ENCODE measurements at places on chromosomes 12 and 14.

DNA sequence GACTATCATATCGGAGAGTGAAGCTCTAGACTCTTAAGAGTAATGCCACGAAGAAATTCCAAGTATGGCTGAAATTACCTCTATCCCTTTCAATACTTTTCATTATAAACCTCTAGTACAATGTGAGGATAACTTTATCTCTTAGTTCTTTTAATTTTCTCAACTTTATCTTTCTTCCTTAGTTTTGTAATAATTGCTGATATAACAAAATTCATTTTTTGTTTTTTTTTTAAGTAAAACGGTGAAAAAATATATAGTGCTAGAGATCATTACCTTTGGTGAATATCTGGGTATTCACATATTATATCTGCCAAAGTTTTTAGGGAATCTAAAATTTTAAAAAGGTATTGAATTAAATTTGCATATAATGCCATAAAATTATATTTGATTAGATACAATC lies 19.5 kb upstream of the DNAAF2 start:
- no peak for DNase-seq

DNA sequence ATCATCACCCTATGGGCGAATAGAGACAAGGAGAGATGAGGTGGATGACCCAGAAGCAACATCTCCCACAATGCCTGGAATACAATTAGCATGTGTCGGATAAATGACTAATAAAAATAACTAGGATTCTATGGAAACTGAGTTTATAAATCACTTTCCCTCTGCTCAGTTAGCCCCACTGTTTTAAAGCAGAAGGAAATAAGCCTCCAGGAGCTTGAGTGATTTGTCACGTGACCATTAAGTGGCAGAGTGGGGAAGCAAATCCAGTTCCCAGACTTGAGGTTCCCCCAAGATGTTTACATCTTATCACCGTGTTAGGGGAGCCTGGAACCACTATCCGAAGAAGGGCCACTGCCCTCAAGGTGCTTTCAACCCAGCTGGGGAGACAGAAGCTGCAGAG lies 136.5 kb upstream of the CCND2 start:
- no peak for DNase-seq

DNA sequence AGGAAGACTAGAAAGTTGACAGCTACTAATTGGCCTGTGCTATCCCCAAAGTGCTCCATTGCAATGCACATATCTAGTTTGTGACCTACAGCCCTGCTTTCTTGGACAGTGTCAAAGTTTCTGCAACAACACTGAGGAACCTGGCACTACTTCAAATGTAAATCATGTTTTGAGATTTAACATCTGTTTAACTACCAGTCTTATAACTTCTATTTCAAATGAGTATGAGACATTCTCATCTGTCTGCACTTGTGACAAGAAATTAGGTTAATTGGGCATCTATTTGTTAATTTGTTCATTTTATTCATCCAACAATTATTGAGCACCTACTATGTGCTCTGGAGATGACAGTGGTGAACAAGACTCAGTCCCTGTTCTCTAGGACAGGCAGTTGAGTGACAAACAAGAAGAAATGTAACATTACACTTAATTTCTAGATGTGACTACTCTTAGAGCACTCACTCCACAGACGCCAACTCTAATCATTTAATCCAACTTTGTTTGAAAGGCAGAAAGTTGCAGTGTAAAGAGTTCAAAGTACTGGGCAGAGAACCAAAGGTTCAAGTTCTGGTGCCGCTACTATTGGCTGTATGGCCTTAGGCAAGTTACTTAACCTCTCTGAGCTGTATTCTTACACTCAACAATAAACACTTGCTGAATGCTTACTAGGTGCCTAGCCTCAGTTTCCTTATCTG lies 74.8 kb downstream of the HECTD4 start:
- DNase-seq, result no peak

DNA sequence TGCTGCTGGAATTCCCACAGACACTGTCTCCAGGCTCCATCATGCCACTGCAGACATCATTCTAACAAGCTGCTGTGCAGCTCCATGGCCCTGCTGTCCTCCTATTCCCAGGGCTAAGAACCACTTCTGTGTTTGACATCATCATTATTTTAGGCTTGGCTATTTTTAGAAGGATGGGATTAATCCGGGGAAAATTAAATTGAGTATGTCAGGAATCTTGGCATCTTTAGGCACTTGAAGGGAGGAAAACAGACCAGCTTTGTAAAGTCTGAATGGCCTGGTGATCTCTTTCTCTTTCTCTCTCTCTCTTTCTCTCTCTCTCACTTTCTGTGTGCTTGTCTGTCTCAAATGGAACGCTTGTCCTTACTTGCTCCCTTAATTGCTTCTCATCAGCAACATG lies 568.3 kb upstream of the FLRT2 start:
- no peak for DNase-seq

DNA sequence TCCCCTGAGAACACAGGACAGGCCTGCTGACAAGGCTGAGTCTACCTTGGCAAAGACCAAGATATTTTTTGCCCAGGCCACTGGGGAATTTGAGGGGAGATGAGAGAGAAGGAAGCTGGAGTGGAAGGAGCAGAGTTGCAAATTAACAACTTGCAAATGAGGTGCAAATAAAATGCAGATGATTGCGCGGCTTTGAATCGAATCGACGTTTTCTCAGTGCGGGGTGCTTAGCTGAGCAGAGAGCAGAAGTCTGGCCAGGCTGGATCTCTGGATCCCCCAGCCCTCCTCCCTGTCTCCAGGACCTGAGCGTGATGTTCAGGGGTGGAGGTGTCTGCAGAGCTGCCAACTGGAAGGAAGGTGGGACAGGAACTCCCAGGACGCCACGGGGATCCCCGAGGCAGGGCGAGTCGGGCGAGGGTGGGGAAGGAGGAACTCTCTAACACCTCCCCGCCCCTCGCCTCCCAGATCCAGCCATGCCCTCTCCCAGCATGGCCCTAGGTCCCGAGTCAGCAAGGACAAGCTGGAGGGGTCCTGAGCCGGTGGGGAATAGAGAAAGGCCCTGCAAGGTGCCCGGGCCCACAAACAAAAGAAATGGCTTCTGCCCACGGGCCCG lies 527 bp upstream of the CARMIL3 start:
- no peak for DNase-seq

DNA sequence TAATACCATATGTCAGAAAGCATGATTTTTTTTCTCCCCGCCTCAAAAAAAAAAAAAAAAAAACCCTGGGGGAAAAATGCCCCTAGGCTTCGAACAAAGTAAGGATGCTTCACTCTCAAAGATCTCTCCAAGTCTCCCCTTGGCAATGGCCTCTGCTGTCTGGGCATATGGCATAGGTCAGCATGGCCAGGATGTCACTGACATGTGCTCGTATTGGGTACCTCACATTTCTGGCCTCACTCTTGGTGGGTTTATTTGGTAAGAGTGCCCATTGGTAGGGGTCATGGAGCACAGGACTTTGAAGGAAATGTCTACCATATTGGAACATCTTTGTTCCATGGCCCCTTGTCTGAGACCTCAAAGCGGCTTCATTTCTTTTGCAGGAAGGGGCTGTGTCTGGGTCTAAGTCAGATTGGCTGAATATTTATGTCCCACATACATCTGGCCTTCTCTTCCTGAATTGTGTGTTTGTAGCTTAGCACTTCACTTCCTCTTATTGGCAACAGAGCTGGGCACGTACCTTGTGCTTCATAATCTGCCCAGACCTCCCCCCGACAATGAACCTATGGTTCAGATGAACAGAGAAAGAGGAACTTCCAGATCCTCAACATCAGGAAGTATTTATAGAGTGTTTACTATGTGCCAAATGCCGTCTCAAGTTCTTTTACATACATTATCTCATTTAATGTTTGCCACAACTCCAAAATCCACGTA lies 36.3 kb upstream of the OAS1 start:
- no peak for DNase-seq

DNA sequence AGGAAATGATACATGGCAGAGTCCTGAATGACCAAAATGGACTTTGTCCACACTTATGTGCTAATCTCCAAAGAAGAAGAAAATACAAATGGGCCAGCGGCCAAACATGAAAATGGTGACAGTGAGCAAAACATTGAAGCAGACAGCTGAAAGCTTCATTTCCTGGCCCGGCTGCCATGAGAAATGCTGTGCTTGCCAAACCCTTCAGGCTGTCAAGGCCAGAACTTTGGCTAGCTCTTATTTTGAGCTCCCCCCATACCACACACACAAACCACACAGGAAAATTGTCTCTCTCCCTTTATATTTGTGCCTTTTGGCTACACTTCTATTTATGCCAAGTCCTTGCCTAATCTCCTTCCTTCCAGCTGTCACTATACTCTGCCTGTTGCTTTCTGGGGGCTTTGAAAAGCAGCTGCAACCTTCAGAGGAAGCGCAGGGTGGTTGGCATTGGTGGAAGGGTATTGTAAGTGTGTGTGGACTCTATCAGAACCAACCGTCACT lies 323.8 kb downstream of the RAD51B start:
- DNase-seq, result no peak

DNA sequence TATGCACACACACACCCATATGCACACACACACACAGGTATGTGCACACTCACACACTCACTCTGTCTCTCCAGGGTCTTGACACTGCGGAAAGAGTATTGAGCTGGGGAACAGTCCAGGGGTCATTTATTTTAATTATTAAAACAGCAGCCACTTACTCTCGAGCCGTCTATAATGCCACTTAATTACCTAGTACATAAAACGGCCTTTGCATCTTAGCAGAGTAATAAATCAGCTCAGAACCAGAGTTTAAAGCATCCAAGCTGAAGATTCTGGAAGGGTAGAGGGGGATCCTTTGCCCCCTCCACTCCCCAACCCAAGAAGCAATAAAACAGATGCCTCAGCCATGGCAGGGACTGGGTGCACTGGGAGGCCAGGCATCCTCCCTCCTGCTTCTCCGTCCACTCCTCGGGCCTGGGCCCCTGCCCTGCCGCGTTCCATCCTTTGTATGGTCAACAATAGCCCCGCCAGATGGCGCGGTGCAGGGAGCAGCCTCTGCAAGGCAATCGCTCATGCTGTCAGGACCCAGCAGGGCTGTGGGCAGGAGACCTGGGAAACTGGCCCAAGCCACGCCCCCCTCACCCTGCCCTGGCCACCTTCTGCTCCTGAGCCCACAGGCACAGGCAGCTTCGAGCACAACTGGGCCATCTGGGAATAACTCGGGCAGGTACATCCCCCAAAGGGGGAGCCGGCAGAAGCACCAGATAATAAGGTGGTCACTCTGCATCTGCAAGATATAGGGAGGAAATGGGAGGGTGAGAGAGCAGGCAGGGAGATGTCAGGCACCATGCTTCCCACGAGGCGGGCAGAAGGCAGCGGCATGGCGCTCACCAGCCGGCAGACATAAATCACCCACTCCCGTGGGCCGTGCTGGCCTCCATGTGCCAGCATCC lies 40.9 kb downstream of the CCDC85C start:
- no peak for DNase-seq

- DNase-seq, result no peak
Measured at GRCh38 chr12:14327711-14328110, 37.8 kb upstream of the ATF7IP start.

DNA sequence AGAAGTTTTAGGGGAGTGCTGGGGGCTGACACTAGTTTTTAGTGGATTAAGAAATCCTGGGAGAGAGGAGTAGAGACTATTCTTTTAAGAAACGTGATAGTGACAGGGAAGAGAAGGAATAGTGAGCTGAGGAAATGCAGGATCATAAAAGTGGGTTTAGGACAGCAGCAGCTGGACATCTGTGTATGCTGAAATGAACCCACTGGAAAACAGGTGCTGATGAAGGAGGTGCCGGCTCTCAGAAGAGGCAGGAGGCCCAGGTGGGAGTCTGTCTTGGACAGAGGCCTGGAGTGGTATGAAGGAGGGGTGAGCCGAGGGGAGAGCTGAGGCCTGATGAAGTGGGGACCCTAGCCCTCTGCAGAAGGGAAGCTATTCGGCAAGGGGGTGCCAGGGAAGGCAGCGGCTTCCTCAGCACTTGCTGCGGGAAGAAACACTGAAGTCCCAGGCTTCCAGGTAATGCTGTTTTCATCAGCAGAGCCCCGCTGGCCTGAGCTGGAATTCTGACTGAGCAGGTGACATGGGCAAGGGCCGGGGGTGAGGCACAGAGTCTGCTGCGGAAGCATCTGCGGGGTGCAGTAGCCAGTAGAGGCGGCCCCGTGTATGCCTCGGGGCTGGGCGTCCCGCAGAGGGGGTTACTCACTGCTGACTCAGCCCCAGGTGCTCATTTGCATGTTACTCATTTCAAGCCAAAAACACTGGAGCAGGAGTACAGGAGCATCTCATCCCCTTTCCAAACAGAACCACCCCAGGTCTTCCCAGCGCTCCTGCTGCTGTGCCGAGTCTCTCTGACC lies 89.7 kb downstream of the TMCC3 start:
- DNase-seq, result no peak

- no peak for DNase-seq
Measured at GRCh38 chr12:3046441-3047200, 30.6 kb upstream of the TSPAN9 start.

DNA sequence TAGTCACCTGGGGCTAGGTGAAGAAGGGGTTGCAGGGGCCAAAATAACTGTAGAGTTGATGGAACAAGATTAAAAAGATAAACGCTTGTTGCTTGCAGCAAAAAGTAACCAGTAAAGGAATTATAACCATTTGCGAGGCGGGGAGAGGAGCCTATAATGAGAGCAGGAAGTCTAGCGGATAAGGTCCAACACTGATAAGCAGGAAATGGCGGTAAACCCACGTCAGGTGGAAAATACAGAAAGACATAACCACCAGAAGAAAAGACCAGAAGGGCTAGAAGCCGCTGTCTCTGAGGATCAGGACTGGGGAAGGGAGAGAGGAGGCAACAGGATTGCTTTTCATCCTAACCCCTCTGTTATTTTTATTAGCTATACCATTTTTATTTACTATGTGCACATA lies 303.3 kb downstream of the DPF3 start:
- no peak for DNase-seq

GRCh38 chr14:22646570-22647254 lies 2.6 kb upstream of the OR6J1 start:
- no peak for DNase-seq

- DNase-seq, result no peak
Measured at GRCh38 chr12:40566271-40566670, 126.0 kb upstream of the CNTN1 start.

- DNase-seq, result no peak
Measured at GRCh38 chr12:46752396-46752795, 73.4 kb downstream of the SLC38A4 start.

GRCh38 chr12:94098466-94098865 lies 49.9 kb upstream of the PLXNC1 start:
- DNase-seq, result no peak

DNA sequence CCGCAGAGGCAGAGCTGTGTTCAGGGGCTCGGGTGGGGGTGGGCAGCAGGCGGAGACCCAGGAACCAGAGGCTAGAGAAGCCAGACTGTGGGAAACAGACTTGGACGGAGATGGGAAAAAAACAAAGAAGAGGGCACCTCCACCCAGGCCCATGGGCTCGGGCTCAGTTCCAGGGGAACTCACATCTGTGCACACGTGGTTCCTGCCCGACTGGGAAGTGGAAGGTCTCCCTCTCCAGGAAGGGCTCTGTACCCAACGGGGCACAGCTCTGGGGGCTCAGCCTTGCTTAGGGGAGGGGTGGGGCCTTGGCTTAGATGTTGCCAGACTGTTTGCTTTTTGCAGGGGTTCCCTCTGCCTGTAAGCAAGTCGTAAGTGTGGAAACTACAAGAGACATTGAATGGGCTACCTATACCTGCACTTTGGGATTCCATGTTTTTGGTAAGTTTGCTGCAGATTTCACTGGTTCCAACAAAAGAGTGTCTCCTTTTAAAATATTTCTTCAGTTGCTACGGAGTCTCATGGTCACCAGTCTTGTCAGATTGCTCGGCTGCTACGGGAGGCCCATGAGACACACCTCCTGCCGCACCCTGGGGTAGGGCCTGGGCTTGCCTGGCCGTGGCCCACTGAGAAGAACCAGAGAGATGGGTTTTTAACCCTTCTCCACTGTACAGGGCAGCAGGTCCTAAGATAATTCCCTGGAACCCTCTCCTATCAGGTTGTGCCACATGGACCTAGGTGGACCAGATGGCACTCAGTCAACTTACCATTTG lies 127.6 kb upstream of the EVL start:
- no peak for DNase-seq

Data from T-helper 2 cell (primary cell).